Dermis blood vessel endothelial cell (primary cell): ENCODE measurements at places on chromosomes 11 and 22. TPM values are rescaled to one million over a fixed set of nuclear protein-coding genes. Genes with fewer than 3 reads are reported as not detected.

GRCh38 chr11:26944866-26945664 is 48.8 kb upstream of the FIBIN start:
- DNase-seq = no peak

PDE3B gene
- total RNA-seq = 0.17 and 0.23 TPM in 2 replicates

DNA sequence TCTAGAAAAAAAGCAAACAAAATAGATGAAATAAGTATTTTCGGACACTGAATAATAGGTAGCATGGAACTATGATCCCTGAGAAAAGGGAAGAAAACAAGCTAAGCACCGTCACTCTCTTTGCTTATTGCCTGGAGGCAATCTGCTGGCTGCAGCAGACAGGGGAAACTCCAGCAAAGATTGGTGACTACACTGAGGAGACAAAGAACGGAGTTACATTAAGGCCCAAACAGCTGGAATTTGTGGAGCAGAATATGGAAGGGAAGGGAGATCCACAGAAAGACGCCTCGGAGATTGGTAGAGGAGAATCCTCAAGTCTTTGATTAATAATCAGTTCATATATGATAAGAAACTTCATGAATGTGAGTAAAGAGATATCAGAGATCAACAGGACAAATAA is 150.2 kb downstream of the TYR start:
- no peak for DNase-seq

DNA sequence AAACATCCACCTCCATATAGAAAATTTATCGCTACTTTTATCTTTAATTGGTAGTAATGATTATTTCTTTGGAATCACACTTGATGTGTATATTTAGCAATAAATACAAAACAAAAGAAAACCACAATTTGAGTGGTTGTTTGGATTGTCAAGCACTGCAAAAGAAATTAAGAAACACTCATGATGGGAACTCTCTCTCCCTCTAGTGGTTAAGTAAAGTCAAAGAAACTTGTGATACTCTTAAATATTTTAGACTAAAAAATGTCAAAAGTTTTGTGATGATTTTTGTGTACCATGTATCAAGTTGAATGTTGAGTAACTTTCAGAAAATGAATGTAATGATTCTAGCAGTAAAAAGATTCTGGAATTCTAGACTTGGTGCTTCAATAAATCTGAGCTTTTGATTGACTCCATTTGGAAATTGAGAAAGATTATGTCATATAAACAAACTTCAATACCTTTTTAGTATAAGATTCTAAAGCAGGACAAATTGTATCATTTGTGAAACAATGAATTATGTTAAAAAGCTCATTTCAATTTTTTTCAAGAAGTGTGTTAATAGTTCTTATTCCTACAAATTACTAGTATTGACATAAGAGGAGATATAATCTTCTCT is 20.8 kb downstream of the MUC15 start:
- DNase-seq = no peak

DNA sequence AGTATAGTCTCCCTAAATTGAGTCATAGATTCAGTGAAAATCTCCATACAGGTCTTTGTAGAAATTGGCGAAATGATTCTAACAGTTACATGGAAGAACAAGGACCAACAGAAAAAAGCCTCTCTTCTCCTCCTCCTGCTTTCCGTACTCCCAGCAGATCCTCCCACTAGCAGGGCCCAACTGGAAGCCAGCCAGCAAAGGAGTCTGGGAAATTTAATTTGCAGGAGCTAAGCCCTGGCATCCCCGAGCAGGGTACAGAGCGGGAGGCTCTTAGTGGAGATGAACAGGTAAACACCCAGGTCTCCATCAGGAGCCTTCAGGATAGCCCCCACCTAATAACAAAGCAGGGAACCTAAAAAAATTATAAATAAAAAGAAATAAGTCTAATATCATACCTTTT is 1473.8 kb downstream of the TBC1D22A start:
- DNase-seq = no peak

DNA sequence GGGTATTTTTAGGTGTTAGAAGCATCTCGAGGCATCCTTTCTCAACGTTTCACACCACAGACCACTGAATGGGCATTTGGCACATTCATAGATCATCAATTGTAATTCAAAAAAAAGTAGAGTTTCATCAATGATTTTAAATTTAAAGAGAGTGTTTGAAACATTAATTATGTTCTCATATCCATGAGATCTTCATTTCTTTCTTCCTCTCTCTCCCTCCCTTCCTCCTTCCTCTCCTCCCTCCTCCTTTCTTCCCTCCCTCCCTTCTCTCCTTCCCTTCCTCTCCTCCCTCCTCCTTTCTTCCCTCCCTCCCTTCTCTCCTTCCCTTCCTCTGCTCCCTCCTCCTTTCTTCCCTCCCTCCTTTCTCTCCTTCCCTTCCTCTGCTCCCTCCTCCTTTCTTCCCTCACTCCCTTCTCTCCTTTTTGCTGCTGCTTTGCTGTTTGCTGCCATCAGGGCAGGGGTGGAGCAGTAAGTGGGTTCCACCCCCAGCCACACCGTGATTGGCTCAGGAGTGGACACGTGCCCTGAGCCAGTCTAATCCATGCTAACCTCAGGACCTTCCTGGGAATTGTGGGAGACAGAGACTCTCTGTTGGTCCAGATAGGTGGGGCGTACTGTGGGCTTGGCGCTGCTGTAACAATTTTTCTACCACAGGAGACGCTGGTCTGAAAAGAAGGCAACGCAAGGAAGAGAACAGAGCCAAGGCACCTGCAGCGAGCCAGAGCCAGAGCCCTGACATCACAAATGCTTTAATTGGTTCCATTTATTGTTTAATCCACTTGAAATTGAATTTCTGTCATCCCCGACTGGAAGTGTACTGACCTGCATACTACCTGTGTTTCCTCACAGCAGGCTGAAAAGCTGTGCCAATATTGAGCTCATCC is 33.7 kb upstream of the APOBEC3A start:
- DNase-seq = peak; percentile 72

DNA sequence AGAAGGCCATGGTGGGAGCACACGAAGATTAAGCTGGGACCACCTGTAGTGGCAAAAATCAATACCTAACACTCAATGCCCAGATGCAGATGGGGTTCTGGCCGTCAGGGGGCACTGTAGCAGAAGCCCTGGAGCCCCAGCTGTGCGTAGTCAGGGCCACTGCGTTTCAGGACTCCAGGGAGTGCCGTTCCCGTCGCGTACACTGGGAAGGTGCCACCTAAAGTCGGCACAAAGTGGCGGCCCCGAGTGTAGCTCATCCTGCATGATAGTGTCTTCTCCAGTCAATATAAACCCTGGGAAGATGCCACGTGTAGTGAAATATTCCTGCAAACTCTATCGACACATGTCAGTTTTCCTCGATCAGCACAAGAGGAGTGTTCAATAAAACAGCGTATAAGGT is 123.8 kb upstream of the NTM start:
- DNase-seq = no peak

DNA sequence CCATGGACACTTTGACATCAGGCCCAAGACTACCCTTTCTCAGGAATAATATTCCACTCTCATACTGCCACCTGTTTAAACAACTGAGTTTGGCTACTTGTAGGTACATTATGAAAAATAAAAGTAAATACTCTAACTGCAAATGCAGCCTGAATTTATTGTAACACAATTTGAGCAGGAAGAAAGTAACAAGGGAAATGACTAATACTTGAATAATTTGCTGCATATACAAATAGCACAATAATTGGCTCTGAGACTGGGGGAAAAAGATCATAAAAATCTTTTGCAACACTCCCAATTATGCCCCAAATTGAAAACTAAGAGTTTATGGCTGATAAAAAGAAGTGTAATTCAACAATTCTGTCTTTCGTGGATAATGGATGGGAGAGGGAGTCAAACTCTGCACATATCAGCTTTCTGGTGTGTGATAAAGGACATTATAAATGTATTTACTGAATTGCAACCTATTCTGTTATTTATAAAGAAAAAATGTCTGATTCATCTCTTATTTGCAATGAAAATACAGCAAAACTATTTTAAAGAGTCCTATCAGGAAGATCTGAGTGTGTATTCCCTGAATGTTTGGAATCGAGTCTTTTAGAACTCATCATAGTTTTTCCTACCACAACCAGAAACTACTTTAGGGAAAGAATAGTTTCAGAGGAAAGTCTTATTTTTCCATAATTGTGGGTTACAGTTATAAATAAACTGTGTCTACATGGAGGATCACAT is 359.0 kb downstream of the JRKL start:
- DNase-seq = peak; percentile 47

DNA sequence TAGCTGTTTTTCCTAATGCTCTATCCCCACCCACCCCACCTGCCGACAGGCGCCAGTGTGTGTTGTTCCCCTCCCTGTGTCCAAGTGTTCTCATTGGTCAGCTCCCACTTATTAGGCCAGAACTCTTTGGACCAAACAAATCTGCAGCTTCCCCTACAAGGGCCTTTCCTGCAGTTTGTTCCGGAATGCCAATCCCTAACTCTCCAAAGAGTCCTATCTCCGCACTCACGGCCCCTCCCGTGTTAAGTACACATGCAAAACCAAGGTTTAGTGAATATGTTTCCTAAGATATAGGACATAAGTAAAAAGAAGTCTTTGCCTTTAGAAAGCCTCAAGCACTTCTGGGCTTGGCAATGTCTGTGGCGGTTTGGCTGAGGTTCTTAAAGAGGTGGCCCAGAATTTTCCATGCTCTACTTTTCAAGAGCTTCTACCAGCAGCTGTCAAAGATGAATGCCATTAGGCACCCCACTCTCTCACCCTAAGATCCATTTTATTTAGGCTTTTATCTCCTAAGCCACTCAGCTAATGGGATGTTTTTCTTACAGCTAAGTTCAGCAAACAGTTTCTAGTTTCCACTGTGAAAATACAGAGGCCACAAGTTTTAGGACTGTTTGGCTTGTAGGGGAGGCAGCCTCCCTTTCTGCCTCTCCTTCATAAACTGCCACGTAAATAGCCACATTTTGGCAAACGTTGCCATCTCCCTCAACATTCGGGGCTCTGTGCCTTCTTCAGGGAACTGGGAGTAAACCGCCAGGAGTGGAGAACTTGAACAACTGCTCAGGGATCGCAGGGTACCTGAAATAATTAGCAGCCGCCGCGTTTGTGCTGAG is 1.6 kb downstream of the CD59 start:
- peak; percentile 69 for DNase-seq

ACRV1 gene
- not detected in 2 replicates for total RNA-seq

DNA sequence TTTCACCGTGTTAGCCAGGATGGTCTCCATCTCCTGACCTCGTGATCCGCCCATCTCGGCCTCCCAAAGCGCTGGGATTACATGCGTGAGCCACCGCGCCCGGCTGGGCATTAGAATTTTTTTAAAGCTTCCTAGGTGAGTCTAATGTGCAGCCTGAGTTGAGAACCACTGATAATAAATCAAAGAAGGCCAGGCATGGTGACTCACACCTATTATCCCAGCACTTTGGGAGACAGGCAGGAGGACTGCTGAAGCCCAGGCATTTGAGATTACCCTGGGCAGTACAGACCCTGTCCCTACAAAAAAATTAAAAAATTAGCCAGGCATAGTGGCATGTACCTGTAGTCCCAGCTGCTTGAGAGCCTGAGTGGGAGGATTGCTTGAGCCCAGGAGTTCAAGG is 13.7 kb downstream of the MEI1 start:
- DNase-seq = no peak

- no peak for DNase-seq
These were observed 8.7 kb downstream of the RAB36 start for GRCh38 chr22:23153994-23154393.

GRCh38 chr11:127790592-127790991 is 790.0 kb upstream of the KIRREL3 start:
- no peak for DNase-seq

DNA sequence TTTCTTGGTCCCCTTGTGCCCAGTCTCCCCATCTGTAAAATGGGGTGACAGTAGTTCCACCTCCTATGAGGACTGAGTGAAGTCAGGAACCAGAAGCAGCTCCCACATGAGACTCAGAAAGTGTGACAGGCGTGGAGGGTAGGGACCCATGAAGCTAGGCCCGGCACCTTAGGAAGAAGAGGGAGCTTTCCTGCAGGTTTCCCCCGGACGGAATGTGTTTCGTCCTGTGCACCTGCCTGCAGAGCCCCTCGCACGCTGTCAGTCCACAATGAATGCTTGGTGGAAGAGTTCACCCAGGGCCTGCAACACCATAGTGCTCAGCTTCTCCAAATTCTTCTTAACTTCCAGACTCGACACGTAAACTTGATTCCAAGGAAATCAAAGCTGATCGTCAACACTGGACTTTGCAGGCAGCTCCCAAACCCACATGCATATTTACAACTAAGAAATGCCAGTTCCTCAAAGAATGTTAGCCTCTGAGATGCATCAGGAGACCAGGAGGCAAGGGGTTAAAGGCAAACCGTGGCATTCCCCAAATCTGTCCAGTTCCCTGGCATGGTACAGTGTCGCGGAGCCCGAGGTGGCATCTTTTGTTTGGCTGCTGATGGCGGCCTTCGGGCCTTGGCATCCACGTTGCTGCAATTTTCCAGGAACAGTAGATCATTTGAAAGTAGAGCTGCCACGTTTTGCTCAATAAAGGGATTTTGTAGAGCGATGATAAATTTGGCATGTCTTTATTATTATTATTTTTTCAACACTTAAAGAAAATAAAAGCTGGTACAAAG is 15.4 kb downstream of the LRP5 start:
- DNase-seq = no peak

DNA sequence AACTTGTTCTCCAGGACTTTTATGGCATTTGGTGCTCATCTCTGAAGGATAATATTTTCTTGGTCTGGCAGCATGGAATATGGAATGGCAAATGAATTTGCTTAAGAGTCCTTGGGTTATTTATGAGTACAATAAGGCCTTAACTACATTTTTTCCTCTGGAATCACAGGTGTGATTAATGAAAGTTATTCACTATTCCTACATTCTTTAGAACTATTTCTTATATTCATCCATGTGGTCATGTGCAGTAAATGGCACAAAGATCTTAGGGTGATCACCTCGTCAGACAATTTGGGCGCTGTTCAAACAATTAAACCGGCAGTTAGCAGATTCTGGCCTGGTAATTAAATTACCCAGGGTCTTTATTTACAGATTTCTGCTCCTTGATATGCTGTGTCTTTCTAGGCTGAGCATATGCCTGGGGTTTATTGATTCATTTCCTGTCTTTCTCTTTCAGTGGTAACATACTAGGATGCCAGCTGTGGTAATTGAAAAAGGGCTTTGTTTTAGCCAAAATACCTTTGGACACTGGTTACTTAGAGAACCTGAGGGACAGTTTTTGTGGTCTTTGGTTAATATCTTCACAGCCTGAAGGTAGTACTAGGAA is 31.6 kb downstream of the SIK2 start:
- DNase-seq = peak; percentile 74

GRCh38 chr22:41320416-41321240 is 19.3 kb downstream of the ZC3H7B start:
- no peak for DNase-seq

GRCh38 chr11:70547386-70547785 is 149.1 kb downstream of the CTTN start:
- no peak for DNase-seq

DNA sequence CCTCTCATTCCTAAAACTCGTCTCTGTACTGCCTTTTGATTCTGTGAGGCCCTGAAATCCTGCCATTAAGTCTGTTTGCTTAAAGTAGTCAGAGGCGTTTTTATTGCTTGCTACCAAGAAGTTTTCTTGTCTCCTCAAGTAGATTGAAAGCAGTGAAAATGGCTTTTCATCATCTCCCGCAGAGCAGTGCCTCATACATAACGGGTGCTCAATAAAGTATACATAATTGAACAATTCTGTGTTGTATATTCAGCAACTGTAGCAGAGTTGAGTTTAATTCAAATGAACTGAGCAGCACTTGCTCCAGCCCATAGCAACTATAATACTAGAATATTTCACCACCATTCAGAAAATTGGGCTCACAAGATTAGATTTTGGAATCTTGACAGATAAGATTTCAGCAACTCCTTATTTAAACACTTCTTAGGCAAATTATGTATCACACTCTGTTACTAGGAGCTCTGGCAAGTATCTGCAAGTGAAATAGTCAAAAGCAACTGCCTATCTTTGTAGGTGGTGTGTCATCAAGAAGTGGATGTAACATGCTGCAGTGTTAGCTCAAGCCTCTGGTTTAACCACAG is 20.0 kb downstream of the FIBIN start:
- no peak for DNase-seq

MAJIN gene
- total RNA-seq = 0.17 TPM in 1 of 2 replicates, not detected in the other
